ENCODE measurements at places on chromosomes 6 and 20. TPM values are rescaled to one million over a fixed set of nuclear protein-coding genes. Genes with fewer than 3 reads are reported as not detected.

Gene SLC22A7
- total RNA-seq, result not detected

Gene OPRM1
- not detected for total RNA-seq

Gene SEL1L2
- 0.22 TPM for total RNA-seq

Gene TAF11
- 27.8 TPM for total RNA-seq

All from adrenal gland (tissue), 19 donors.